ENCODE measurements at places on chromosomes 5 and 9.
A peak's percentile ranks its signal among the peaks of the same experiment; 100 is the strongest.

- DNase-seq, result no peak
These were observed 140.6 kb downstream of the ERCC6L2 start for GRCh38 chr9:96015876-96016686.

- no peak for DNase-seq
These were observed 5.3 kb upstream of the CACNA1B start for GRCh38 chr9:137872296-137872695.

DNA sequence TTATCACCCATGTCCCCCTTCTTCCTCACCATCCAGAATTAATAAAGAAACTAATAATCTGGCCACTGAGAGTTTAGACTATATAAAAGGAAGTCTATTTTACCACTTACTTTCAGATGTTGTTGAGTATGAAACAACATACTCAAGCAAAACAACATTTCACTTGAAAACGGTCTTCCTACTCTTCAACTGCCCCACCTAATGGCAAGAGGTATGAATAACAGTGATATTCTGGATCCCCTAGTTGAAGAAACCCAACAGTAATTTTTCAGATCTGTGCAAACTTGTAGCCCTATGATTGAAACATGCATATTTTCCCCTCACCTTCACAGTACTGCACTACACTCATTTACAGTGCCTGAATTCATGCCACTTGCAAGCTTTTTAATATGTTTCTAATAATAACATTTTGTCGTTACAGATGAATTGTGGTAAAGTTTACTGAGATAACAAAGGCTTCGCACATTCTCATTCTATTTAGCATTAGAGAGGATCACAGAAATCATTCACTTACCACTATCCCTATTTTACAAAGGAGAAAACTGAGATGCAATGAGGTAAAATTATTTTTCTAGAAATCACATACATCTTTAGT lies 267.9 kb upstream of the PDE4D start:
- no peak for DNase-seq

- DNase-seq, result no peak
These were observed 103.9 kb upstream of the DMRT1 start for GRCh38 chr9:737400-738120.

- no peak for DNase-seq
These were observed 195.6 kb downstream of the PLK2 start for GRCh38 chr5:58264276-58264675.

DNA sequence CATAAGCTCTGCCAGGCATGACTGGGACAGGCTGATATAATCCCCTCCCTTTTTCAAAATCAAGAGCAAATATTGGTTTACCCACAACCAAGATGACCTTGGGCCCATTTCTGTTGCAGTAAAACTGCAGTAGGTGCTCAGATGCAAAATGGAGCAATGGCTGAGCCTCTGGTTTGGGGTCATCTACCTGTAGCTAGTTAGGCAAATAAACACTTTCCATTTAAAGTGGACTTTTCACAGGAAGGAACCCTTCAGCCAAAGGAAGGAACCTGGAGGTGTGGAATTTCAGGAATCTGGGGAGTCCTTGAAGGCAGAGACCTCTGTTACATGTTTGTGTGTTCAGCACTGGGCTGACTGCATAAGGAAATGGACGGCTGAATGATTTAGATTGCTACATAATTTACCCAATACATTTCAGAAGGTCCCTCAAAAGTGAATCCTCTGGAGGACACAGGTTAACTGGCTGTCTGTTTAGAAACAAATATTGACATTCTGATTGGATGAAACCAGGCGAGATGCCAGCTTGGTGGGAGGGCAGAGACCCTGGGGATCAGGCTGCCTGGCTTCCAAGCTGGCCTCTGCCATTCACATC lies 170.1 kb upstream of the ZNF618 start:
- no peak for DNase-seq

GRCh38 chr9:136024696-136025316 lies 63.6 kb upstream of the UBAC1 start:
- DNase-seq, result no peak

DNA sequence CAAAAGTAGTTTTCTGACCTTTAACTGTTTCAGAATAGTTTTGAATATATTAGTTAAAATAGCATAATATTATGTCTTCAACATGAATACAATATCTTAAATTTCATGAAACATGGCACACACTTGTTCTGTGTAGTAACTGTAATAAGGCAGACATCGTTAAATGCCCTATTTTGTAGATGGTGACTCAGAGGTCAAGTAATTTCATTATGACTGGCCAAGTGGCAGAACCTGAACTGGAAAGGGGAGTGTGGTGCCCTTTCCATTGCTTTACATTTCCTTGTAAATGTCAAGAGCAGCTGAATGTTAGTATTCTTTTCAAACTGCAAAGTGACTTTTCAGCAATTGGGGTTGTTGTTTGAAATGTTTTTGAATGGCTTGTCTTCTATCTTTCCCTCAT lies 201.2 kb upstream of the CDKN2B start:
- no peak for DNase-seq

DNA sequence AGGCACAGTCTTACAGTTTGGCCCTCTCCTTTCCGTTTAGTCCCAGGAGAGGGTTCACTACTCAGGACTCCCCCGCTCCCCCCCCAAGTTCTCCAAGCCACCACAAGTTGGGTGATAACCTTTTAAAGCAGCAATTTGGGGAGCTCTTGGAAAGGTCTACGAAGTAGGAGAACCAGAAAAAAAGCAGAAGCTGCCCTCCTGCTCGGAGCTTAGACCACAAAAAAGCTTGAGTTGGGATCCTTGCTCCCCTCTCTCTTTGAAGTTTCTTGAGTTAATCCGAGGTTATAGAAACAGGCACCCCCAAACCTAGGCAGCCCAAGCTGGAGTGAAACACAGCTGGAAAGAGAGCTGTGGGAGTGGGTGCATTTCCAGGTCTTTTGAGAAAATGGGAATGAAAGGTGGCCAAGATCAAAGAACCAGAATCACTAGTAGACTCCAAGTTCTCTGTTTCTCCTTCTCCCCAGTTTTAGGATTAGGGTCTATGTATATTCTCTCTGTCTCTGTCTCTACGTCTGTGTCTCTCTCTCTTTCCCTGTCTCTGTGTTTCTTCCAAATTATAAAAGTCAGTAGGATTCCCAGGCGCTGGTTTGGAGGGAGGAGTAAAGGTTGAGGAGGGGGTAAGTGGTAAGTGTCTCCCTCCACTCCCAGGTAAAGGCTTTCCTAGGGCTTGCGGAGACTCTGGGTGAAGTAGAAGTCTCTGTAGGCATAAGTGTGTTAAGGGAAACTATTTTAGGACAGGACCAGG lies 2.8 kb downstream of the LHX2 start:
- DNase-seq, result no peak

GRCh38 chr9:120878188-120879130 lies 1.5 kb upstream of the PHF19 start:
- no peak for DNase-seq

DNA sequence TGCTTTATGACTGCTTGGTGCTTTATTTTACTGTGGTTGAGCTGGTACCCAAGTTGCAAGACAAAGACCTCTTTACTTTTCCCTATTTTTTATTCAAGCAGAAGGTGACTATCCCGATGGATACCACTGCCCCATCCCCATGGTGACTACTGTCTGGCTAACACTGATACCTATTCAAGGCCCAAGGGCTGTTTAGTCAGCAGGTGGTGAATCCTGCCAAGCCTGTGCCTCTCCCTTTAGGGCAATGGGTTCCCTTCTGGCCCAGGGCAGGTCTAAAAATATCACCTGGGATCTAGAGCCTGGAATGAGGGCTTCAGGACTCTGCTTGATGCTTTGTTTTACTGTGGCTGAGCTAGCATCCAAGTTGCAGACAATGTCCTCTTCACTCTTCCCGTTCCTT lies 510.0 kb upstream of the GRAMD2B start:
- DNase-seq, result no peak

GRCh38 chr5:130092991-130093390 lies 188.7 kb downstream of the CHSY3 start:
- no peak for DNase-seq

- DNase-seq, result no peak
These were observed 20.0 kb upstream of the SCGB3A1 start for GRCh38 chr5:180611140-180611850.

- DNase-seq, result peak; percentile 40
These were observed 125.2 kb upstream of the CDH18 start for GRCh38 chr5:20113031-20113715.

DNA sequence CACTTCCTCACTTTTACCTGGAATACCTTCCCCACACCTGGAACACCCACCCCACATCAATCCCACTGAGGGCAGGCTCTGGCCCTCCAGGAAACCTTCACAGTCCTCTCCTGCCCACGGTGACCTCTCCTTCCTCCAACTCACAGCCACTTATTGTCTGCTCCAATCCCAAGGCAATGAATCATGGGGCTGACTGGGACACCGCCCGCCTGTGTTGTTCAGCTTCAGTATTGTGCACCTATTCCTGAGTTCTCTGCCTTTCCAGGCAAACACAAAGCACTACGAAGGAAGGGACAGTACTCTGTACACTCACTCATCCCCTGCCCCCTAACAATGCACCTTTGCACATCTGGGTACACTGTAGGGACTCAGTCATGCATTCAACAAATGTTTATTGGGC lies 7.3 kb downstream of the PCDH1 start:
- no peak for DNase-seq

- DNase-seq, result no peak
These were observed 280.4 kb downstream of the TMEM167A start for GRCh38 chr5:82796643-82797416.

GRCh38 chr5:40402007-40402364 lies 277.7 kb upstream of the PTGER4 start:
- no peak for DNase-seq

- no peak for DNase-seq
These were observed 189.1 kb downstream of the RANBP17 start for GRCh38 chr5:171050916-171051315.

DNA sequence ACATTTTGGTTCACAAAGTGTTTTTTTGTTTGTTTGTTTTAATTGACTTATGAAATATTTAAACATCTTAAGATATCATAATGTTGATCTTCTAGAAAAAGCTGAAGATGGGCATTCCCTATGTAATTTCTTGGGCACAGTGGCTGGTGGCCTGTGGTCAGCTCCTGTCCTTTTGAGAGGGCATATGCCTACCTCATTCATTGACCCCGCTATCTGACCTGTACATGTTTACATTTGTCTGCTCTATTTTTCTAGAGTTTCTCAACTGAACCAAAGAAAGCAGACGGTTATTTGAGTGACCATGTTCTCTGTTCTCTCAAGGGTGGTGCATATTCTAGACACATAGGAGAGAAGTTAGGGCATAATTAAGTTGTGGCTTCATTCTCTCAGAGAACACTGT lies 5.3 kb downstream of the SGCD start:
- DNase-seq, result no peak
